ENCODE measurements at places on chromosomes 7 and 10.

- no peak for DNase-seq
Measured at GRCh38 chr10:120827251-120827875, 23.8 kb upstream of the WDR11 start.

- no peak for DNase-seq
Measured at GRCh38 chr10:218798-219197, 83.5 kb downstream of the ZMYND11 start.

DNA sequence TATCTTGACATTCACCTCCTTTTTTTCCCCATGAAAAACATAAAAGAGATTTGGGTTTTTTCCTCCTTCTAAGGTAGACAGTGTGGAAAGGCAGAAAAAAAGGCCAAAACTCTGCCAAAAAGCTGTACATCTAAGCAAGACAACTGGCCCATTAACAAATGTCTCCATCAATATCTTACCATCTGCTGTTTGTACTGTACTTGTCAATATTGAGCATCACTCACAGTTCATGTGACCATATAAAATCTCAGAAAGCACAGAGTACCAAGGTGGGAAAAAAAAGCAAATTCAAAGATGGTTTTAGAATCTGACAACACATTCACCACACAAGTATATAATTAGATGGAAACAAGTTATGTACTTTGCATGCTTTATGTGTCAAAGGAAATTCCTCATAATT lies 52.6 kb downstream of the CACNA2D1 start:
- no peak for DNase-seq

GRCh38 chr10:122112625-122113160 lies 123.7 kb downstream of the TACC2 start:
- peak; percentile 76 for DNase-seq

GRCh38 chr7:157753713-157754415 lies 417.1 kb downstream of the DNAJB6 start:
- no peak for DNase-seq
